ENCODE measurements at places on chromosomes 13 and 19.

GRCh38 chr19:18204394-18205199 is 755 bp upstream of the RAB3A start:
- DNase-seq = peak; percentile 12

DNA sequence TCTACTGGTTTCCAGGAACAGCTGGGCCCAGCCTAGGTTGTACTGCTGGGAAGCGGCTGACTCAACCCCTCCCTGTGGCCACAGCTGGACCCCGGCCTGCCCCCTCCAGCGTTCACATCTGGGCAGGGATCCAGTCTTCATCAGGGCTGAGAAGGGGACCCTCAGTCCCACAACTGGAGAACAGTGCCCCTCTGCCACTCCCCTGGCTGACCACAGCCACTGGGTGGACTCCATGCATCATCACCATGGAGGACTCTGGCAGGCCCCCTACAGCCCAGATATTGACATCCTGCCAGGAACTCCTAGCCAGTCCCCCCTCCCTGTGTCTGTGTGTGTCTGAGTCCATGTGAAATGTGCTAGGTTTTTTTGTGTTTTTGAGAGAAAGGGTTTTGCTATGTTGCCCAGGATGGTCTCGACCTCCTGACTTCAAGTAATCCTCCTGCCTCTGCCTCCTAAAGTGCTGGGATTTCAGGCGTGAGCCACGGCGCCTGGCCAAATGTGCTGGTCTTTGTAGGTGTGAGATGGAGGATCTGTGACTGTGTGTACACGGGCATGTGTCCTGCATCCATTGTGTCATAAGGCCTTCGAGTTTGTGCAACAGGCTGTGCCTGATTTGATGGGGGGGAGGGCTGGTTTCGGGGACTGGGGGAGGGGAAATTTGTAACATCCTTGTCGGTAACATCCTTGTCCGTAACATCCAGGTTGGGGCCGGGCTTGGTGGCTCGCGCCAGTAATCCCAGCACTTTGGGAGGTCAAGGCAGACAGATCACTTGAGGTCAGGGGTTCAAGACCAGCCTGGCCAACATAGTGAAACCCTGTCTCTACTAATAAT is 4.0 kb upstream of the HOOK2 start:
- DNase-seq = peak; percentile 60

DNA sequence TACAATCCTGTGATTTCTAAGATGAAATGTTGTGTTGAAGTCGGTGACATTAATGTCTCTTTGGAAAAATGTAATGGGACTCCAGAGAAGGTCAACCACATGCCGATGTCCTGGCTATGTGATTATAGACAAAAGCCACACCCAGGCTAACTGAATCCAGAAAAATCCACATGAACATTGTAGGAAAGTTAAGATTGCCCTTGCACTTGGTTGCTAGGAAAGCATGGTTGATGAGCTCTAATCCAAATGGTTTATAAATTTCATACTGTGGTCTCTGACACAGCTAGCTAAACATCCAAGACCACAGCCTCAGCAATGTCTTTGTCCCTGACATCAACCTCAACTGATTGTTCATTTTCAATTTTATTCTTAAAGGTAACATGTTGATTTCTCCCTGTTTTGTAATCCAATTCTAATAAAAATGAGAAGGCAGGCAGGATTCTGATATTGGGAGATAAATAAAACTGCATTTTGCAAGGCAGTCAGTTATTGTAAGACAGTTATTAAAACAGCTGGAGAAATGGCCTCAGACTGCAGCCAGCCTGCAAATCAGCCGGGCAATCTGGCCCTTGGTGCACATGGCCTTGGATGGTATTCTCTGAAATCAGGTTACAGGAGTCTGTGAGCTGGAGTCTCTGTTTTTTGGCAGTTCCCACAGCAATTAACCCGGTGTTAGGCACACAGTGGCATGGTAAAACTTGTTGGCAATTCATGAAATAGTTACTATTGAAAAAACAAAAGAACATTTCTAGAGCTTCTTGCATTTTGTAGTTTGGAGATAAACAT is 93.9 kb downstream of the STARD13 start:
- peak; percentile 26 for DNase-seq

- DNase-seq = no peak
These were observed 68.0 kb downstream of the CRYL1 start for GRCh38 chr13:20457670-20458069.

DNA sequence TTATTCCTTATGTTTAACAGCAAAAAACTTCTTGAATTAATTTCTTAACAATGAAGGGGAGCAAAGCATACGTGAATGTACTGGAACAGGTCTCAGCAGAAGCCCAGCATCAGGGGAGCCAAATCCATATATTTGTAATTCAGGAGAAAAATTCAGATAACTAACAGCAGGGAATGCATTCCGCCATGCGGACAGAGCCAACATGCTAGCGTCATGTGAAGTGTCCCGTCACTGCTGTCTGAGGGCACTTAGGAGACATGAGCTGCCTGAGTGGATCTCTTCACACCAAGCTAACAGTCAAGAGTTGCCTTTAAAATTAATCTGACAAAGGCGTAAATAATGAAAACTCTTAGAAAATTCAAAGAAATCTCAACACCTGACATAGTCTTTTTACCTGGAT is 6.4 kb downstream of the AMER2 start:
- no peak for DNase-seq

DNA sequence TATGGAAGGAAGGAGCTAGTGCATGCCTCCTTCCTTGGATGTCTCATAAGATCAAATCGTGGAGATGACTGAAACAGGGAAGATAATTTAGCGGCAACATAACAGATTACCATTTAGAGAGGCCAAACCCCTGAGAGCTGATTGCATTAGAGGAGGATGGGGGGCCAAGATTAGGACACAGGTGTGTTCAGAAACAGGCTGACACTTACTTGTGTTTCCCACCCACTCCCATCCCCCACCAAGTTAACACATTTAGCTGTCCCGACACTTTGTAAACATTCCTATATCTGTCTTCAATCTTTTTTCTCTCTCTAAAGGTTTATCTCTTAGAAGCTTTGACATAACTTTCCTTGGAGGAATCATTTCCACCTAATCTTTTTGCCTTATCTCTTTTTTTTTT is 48.8 kb upstream of the KCTD4 start:
- DNase-seq = no peak

DNA sequence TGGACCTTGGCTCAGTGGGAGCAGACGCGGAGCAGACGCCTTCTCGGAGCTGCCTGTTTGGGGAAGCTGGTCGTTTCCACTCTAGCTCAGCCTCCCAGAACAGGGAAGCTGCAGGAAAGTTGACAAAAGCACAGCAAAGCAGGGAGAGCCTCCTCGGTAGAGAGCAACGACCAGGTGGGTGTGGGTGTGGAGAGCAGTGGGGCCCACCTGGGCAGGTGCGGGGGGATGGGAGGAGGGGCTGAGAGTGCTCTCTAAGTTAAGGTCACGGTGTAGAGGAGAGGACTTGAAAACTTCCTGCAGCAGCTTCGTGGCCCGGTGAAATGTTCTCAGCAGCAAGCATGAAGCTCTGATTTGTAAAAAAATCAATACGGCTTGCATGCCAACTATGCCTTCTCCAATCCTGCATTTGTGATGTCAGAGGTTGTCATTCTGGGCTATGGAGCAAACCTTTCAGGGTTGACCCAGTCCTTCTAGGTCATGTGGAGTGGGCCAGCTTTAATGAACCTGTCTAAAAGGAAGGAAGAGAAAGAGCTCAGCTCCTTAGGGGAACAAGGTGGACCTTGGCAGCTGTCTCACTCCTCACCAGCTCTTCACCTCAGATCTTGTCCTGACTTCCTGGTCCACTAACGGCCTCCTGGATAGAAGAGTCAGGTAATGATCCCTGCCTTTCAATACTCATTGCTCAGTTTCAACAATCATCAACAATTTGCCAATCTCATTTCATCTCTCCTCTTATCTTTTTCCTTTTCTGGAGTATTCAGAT is 85.8 kb upstream of the UBL3 start:
- DNase-seq = no peak

GRCh38 chr13:36456577-36456976 is 24.3 kb downstream of the CCNA1 start:
- no peak for DNase-seq

- no peak for DNase-seq
These were observed 194.7 kb downstream of the B3GLCT start for GRCh38 chr13:31394506-31394905.

- DNase-seq = no peak
These were observed 89.2 kb downstream of the DHRS12 start for GRCh38 chr13:51714663-51715168.

DNA sequence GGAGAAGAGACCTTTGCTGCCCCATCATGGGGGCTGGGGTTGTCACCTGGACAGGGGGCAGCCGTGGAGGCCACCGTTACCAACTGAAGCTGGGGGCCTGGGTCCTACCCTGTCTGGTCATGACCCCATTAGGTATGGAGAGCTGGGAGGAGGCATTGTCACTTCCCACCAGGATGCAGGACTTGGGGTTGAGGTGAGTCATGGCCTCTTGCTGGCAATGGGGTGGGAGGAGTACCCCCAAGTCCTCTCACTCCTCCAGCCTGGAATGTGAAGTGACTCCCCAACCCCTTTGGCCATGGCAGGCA is 9.0 kb downstream of the EGLN2 start:
- DNase-seq = no peak

DNA sequence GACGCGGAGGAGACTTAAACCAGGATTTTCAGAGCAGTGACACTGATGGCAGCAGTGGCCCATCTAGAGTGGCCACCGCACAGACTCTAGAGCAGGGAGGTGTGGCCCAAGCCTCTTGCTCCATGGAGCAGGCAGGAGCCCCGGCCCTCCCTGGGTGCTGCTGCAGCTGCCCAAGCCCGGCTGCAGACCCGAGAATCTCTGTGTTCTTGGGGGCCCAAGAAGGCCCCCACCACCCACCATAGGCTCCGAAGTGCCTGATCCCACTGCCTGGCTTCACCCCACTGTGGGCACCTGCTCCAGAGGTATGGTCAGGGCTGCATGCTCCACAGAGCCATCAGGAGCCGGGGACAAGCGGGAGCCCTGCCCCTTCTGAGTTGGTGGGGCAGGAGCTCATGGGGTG is 36.1 kb downstream of the CEP89 start:
- DNase-seq = no peak

GRCh38 chr13:79307866-79308298 is 98.2 kb downstream of the RBM26 start:
- DNase-seq = peak; percentile 14

- DNase-seq = no peak
These were observed 109.3 kb downstream of the ZIC5 start for GRCh38 chr13:99862244-99862643.

GRCh38 chr19:3692141-3693024 is 7.9 kb downstream of the PIP5K1C start:
- DNase-seq = peak; percentile 66

DNA sequence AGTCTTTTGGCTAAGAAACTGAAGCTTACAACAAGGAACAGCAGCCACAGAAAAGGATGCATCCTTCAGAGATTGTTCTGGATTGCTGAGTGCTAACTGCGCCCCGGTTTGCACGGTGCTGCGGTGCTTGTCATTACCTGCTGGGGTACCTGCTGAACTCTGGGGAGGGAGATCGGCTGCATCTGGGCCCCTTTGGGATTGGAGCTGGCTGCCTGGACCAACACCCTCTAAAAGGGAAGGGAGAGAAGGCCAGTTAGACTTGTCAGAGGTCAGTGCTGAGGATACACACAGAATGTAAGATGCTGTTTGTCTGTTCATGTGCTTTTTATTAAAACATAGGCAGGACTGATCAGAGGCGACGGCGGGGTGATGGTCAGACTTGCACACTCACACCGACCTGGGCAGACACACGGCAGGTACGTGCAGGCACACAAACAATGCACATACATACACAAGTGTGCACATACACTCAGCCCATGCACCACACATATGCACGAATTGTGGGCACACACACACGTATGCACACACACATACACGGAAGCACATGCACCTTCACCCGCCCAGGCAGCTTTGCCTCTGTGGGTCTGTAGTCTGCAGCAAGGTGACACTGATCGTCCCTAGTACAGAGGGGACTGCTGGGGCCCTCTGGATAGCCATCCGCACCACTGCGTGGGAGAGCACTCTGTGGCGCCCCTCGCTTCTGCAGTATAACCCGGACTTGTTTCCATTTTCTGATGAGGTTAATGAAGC is 66.1 kb downstream of the RFX2 start:
- DNase-seq = no peak

- DNase-seq = no peak
These were observed 5.0 kb upstream of the MADCAM1 start for GRCh38 chr19:491146-491741.

GRCh38 chr13:25645681-25646080 is 273.9 kb downstream of the ATP8A2 start:
- DNase-seq = no peak

DNA sequence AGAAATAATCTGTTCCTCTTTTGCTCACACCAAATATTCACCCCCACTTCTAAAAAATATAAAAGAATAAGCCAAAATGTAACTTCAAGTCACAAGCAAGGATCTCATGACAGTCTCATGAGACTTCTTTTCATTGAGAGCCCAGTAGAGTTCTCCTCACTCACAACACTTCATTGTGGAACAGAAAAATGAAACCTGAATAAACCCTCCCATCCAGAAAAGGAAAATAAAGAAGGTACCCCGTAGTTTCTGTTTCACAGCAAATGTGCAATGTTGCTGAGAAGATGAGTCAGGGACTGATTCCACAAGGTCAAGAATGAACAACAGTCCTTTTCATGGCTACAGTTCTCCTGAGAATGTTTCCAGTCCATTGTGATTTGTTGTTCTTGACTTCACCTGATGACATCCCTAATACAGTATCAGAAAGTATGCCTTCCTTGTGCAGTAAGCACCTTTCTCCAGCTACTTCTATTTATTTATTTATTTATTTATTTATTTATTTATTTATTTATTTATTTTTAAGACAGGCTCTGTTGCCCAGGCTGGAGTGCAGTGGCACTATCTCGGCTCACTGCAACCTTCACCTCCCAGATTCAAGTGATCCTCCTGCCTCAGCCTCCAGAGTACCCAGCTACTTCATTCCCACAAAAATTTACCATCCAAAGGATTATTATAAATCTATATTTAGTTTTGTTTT is 6.4 kb upstream of the ZNF841 start:
- DNase-seq = no peak

GRCh38 chr19:54560881-54561385 is 12.7 kb upstream of the LILRA2 start:
- no peak for DNase-seq
